Head of caudate nucleus (tissue), 42 donors: ENCODE measurements at places on chromosomes 5 and 9.
A peak's percentile ranks its signal among the peaks of the same experiment; 100 is the strongest.

GRCh38 chr5:94945656-94946055, 327.2 kb downstream of the SLF1 start:
- no peak for DNase-seq

- no peak for DNase-seq
These were observed 108.1 kb upstream of the FBXL7 start for GRCh38 chr5:15391704-15392397.

- DNase-seq: no peak
These were observed 69.3 kb downstream of the MAMDC2 start for GRCh38 chr9:70112981-70113380.

- no peak for DNase-seq
These were observed 11.7 kb upstream of the OR13D1 start for GRCh38 chr9:104682642-104683041.

- DNase-seq: peak; percentile 15
These were observed 465.5 kb downstream of the DNAH5 start for GRCh38 chr5:13478831-13479465.

DNA sequence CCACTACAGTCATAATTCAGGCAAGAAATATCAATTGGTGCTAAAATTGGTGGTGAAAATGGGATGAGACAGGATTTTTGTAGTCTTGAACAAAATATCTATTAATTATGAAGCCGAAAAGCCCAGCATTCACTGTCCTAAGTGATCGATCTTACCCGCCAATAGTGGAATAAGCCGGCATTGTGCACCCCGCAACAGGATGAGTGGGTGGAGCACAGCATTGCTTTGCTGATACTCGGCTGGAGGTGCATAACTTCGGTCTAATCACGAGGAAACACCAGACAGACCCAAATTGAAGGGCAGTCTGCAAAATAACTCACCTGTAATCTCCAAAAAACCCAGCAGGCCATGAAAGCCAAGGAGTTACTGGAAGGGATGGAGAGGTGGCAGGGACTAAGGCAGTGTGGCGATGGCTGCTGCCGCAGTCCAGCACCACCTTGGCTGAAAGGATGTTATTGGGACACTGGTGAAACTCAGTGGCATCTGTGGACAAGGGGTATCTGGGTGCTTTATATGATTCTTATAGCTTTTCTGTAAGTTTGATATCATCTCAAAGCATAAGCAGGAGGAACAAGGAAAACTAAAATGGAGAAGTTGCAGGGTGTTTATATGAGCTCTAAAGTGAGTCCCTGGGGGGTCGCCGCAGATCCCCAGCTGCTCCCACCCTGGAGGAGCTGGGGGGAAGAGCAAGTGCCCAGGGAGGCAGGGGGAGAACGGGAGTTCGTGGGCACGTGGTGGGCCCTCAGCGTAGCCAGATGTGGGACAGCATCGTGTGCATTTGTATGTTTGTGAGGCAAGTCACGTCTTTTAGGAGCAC, 45.2 kb downstream of the AHRR start:
- DNase-seq: no peak
